ENCODE measurements at places on chromosomes 4 and X.

DNA sequence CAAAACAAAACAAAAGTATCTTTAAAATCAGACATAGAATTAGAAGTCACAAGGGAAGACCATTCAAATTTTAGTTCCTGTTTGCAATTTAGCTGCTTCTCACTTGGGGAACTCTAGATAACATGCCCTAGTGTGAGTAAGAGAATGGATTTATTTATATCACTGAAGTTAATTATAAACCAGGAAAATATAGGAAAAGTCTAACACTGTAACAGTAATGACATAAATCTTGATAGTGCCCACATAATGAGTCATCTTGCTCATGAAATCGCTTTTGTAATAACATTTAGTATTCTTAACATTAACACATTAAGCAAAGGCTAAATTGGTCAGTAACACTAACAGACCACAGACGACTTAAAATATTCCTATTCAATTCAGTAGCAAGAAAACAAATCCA lies 710.7 kb downstream of the STPG2 start:
- DNase-seq, result no peak

GRCh38 chr4:146245246-146245645 lies 30.9 kb downstream of the REELD1 start:
- DNase-seq, result peak; percentile 13

DNA sequence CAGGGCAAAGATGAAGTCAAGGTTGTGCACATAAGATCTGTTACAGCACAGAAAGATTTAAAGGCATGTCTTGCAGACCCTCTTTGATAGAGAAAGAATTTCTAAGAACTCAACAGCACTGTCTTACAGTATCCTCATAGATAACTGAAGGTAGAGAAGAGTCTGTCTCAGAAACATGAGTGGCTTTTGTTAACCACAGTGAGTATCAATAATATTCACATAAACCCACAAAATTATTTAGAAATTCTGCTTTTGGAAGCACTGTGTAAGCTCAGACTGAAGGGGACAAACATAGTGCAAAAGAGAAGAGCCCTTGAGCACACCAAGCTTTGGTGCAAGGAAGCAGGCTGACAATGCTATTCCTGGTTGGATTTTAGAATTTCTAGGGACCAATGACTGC lies 166.0 kb upstream of the SH3RF1 start:
- no peak for DNase-seq

DNA sequence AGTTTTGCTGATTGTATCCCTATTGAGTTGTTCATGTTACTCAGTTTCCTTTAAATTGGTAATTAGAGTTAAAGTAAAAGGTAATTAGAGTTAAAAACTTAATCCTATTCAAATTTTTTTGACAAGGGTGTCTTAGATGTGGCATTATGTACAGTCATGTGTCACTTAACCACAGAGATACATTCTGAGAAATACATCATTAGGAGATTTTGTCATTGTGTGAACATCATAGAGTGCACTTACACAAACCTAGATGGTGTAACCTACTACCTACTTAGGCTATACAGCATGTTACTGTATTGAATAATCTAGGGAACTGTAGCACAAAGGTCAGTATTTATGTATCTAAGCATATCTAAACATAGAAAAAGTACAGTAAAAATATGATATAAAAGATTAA lies 39.2 kb downstream of the BEX3 start:
- peak; percentile 44 for DNase-seq

DNA sequence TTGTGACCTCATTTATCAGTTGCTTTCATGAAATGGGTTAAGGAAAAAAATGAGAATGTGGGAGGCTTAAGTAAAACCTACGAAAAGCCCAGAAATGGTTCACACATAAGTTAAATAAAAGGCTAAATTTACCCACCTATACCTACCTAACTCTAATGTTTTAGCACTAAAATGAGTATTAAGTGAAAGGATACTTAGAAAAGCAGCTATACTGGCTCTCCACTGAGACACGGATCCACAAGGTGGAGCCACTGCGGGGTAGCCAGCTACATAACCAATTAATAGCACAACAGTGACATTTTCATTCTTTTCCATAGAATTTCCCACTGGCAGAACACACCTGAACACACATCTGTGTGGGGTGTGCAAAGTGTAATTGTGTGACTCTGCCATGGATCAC lies 101.9 kb downstream of the MAML3 start:
- DNase-seq, result peak; percentile 70

GRCh38 chr4:76198411-76199237 lies 15.0 kb downstream of the SCARB2 start:
- peak; percentile 87 for DNase-seq

GRCh38 chrX:120236687-120237479 lies 13.7 kb upstream of the ZBTB33 start:
- no peak for DNase-seq

DNA sequence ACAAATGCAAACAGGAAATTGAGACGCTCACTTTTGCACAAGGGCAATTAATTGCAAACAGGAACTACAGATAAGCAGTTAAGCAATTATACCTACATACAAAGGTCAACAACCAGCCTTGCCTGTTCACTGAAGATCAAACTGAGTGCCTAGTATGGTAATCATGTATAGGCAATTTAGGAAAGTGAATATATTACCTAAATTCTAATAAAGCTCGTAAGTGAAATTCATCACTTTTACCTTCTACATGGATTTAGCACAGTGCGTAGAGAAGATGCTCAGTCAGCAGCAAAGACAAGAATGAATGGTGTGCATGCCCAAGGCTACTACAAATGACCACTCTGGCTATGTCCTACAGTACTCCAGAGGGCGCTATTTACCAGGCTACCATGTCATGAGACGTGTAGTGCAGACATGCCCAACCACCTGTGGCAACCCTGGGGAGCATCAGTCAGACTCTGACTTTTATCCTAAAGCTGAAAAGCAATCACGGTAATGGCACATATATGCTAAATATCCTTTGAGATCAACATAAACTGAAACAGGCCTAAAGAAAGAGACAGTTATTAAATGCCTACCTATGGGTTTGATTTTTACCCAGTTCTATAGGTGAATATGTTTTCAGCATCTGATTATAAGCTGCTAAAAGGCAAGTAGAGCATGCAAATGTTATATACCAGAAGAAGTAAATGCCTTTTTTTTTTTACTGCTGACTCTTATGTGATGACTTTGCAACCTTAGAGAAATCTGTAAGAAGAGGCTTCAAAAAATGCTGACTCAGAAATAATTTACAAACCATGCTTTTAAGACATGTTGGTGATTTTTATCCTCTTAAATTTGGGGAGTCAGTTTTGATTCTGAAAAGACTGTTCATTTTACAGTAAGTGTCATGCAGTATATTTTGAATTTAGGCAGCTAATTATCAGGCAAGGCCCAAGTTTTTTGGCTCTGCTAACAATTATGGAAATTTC lies 178.0 kb downstream of the PPP3CA start:
- peak; percentile 62 for DNase-seq

DNA sequence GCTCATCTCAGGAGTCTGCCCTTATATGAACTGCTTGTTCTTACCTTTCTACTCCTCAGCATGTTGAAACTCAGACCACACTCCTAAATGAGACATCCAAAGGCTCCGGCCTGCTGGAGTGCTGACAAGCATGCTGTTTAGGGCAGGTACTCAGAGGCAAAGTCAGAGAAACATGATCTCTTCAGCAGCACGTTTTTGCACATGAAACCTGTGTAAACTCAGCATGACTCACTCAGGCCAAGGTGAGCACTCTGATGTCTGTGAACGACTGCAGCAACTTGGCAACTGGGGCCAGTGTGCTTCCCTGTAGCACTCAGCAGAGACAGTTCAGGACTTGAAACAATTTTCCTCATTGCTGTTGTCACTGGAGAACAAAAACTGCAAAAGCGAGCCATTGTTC lies 109.6 kb downstream of the PACRGL start:
- no peak for DNase-seq

GRCh38 chr4:113588895-113589668 lies 172.5 kb downstream of the CAMK2D start:
- peak; percentile 4 for DNase-seq

DNA sequence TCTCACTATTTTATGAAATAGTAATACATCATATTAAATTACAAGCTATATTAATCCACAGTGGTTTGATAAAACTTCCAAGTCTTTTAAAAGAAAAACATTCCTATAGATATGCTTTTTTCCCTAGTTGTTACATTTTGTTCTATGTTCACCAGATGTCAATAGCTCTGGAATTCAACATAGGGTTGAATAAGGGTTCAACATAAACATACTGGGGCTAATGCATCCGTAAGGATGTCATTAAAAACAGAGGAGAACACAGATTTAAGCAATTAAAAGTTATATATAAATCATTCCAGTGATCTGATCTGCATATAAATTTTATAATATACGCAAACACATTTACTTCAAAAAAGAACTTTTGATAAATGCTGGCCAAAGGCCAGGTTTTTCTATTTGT lies 32.5 kb downstream of the SULT1B1 start:
- no peak for DNase-seq

- DNase-seq, result no peak
Measured at GRCh38 chr4:158481811-158482210, 39.9 kb upstream of the RXFP1 start.

DNA sequence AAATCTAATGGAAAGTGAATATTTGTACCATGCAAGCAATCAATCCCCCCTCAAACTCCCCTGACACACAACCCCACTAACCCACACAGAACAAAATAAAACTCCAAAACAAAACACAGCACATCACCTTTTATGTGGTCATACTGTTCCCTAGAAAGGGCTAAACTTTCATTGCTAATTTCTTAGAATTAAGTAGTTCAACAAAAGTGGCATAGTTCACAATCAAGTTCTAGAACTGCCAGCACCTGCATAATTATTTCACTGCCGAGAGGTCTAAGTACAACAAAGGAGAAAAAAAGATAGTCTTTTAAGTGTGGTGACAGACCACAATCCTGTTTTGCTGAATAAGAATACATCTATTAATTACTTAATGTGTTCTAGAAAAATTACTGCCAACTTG lies 58.8 kb downstream of the AMMECR1 start:
- DNase-seq, result no peak

- DNase-seq, result no peak
Measured at GRCh38 chr4:112888622-112889021, 160.8 kb upstream of the ANK2 start.

DNA sequence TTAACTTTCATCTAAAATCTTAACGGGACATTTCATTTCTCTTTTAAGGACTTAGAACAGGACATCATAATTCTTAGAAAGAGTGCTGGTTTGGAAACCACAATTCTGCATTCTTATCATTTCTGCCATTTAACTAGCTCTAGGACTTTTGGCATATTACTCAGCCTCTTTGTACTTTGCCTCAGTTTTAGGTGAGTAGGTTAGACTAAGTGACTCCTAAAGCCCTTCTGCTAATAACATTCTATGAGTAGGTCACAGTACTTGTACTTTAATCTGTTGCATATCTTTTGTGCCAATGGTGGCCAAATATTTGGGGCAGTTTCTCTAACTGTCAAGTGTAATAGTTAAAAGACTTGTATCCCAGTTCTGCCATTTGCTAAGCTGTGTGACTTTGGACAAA lies 115.4 kb upstream of the NUDT6 start:
- DNase-seq, result no peak

- DNase-seq, result no peak
Measured at GRCh38 chr4:10326075-10326474, 131.2 kb downstream of the ZNF518B start.

DNA sequence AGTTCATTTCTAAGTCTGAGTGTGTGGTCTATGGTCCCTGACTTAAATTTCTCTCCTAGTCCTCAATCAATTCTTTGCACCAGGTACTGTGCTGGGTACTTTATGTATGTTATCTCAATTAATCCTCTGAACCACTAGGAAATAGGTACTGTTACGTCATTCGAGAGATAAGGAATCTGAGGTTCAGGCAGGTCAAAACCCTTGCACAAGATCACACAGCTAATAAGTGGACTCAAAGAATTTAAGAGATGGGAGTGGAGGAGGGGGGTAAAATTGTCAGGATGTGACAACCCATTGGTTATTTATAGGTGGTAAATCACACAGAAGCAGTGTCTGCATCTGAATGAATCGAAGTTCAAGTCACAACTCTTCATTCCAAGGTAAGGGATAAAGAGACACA lies 169.4 kb downstream of the EFHC2 start:
- DNase-seq, result no peak

GRCh38 chr4:139239127-139239772 lies 40.8 kb downstream of the MGARP start:
- peak; percentile 27 for DNase-seq

GRCh38 chr4:65646136-65646535 lies 24.2 kb downstream of the EPHA5 start:
- DNase-seq, result no peak

GRCh38 chrX:49976682-49977197 lies 54.3 kb downstream of the CLCN5 start:
- DNase-seq, result no peak

DNA sequence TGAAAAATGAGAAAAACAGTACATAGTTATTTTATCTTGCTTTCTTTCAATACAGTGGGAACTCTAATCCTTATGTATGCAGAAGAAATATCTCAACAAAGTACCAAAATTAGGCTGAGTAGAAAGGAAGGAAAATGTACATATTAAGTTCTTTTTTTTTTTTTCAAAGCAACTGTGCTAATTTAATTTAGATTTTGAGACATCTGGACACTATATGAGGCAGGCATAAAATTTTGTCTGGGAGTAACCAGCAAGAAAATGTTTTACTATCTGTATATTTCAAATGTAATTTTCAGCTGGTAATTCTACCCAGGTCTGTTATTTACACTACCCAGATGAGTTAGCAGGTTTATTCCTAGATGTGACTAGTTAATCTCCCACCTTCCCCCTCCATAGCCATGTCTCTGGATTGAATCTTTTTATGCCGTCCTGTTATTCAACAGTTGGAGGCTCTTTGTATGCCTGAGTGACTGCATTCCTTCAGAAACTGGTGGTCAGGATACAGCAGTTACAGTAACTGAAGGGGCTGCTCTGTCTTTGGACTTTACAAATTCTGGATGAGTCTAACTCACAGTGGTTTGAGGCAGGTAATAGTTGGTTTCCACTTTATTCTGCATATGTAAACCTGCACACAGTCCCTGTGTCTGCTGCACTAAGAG lies 633.6 kb downstream of the PCDH18 start:
- no peak for DNase-seq

- no peak for DNase-seq
Measured at GRCh38 chrX:54171527-54172250, 11.4 kb downstream of the FAM120C start.

DNA sequence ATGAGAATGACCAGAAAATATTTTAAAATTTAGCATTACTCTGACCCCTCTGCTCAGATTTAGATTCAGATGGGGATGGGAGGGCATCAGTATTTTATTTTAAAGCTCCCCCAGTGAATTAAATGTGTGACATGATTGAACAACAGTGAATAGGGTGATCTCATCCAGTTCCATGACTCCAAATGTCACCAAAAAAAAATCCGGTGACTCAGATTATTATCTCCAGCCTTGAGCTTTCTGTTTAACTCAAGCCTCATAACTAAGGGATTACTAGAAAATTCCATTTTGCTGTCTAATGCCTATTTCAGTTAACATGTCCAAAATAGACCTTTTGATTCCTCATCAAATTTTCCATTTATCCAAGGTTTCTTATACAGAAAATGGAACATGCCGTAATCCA lies 121.8 kb upstream of the TMEM47 start:
- DNase-seq, result no peak

- DNase-seq, result no peak
Measured at GRCh38 chrX:94107981-94108380, 434.0 kb downstream of the FAM133A start.

- no peak for DNase-seq
Measured at GRCh38 chr4:108850219-108850649, 87.4 kb upstream of the ETNPPL start.

- DNase-seq, result no peak
Measured at GRCh38 chrX:121191779-121192178, 144.4 kb downstream of the GLUD2 start.

GRCh38 chrX:11640089-11640488 lies 25.6 kb downstream of the ARHGAP6 start:
- no peak for DNase-seq

All from suppressor macrophage (primary cell).